Large intestine (tissue), 12 donors: ENCODE measurements at places on chromosomes 3 and 15. TPM values are rescaled to one million over a fixed set of nuclear protein-coding genes. Genes with fewer than 3 reads are reported as not detected.

GRCh38 chr3:45170096-45170495, 23.9 kb upstream of the CDCP1 start:
- no peak for DNase-seq

- DNase-seq, result no peak
Observed at GRCh38 chr15:47813748-47814384, 96.6 kb downstream of the SEMA6D start.

- DNase-seq, result peak; percentile 38
Observed at GRCh38 chr3:134197681-134198261, 52.9 kb downstream of the RYK start.

GRCh38 chr3:67897351-67898336, 243.2 kb upstream of the SUCLG2 start:
- DNase-seq, result no peak

- DNase-seq, result no peak
Observed at GRCh38 chr3:133970339-133970738, 59.4 kb downstream of the SLCO2A1 start.

- no peak for DNase-seq
Observed at GRCh38 chr3:172357850-172358754, 90.2 kb downstream of the GHSR start.

GRCh38 chr3:39086144-39086543, 21.3 kb downstream of the GORASP1 start:
- peak; percentile 45 for DNase-seq

PLCD1 gene
- polyA plus RNA-seq, result 13.4 TPM

CYP19A1 gene
- 8.3 TPM for polyA plus RNA-seq

RPS27L gene
- 183 TPM for polyA plus RNA-seq

PAK6 gene
- polyA plus RNA-seq, result 14.8 TPM
